ENCODE measurements at places on chromosomes 6 and 20.

DNA sequence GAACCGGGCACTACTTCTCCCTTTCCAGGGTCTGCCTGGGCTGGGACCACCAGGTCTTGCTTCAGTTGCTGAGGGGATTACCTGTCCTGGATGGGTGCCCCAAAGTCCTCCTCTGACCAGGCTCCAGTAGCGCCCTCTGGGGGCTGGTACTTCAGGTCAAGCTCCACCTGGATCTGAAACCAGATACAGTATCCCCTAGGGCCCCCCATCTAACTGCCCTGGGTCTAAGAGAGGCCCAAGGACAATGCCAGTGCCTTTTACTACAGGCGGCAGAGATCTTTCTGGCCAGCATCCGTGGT lies 11.2 kb upstream of the SPAG4 start:
- DNase-seq: no peak

DNA sequence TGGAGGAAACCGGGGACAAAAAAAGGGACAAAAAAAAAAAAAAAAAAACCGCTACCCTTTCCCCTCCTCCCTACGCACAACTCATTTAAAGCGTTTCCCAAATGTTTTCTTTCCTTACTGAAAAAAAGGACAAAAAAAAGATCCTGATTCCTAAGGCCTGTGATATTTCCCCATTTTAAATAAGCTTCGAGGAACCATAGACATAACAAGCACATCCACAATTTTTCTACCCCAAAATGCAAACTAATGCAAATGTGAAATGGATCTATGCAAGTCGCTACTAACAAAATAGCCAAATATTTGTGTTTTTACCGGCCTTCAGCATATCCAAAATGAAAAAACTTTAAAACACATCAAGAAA lies 1.4 kb upstream of the ZNF217 start:
- DNase-seq: no peak

GRCh38 chr20:7714549-7714948 lies 225.7 kb downstream of the HAO1 start:
- DNase-seq: no peak

DNA sequence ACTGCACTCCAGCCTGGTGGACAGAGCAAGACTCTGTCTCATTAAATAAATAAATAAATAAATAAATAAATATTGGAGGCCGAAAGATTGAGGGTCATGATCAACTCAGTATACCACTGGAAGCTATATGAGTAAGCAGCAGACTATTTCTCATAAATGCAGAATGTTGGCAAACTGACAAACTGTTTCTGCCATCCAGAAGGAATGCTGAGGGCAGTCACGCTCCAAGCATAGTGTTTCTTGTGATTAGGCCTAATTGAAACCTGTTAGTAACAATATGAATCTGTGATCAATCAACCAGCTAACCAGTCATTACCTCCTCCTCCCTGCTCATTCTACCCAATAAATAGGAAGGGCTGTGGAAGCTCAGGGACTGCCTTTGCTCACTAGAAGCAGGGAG lies 15.2 kb upstream of the KCNK15 start:
- no peak for DNase-seq

GRCh38 chr20:30491016-30491415 lies 766.4 kb upstream of the DEFB115 start:
- no peak for DNase-seq

DNA sequence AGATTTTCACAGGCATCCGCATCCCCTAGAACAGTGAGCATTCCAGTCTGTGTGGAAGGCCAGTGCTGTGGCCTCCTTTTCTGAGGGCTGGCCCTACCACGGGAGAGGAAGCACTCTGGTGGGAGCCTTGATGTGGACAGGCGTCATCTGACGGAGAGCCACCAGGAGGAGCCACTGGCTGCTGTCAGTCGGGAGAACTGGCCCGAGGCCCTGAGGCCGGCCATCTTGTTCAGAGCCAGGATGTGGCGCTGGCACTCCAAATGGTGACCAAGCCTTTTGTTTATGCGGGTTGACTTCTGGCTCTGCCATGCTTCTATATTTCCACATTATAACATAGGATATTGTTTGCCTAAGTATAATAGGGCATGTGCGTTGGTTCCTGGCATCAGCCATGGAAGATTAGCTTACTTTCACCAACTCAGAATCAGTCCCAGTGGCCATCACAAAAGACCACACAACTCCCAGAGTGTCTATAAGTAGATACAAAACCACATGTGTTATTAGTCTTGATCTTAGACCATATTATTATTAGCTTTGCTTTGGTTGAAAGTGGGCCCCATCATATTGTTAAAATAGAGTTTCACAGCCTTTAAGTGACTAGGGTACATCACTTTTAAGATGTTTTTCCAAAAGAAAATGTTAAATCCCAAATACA lies 273.9 kb upstream of the TAB2 start:
- no peak for DNase-seq

DNA sequence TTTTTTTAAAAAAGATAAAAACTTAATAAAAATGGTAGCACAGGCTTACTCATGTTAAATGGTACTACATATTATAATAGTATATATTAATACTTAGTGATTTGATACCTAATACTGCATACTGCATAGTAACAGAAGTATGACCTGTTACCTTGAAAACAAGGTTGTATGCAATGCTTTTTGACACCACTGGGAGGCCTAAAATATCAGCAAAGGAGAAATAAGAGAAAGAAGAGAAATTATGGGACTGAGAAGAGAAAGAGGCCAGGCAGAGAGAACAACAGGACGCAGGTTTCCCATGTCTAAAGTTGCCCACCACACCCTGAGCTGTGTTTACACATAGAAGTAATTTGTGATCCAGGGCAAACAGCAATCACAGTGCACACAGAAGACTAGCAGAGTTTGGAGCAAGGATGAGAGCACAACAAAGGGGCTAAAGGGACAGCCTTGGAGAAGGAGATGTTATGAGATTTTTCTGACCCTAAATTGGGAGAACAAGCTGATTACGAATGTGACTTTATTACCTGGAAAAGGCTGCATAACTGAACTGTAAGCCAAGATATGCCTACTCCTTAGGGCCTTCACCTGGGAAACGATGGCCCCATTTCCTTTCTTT lies 73.2 kb downstream of the ROS1 start:
- DNase-seq: no peak

- no peak for DNase-seq
Observed at GRCh38 chr6:85580878-85581267, 12.8 kb downstream of the SNX14 start.

GRCh38 chr6:139290787-139291311 lies 949 bp downstream of the TXLNB start:
- peak; percentile 33 for DNase-seq

- DNase-seq: no peak
Observed at GRCh38 chr6:150592377-150592995, 7.2 kb upstream of the PLEKHG1 start.

- peak; percentile 49 for DNase-seq
Observed at GRCh38 chr6:45922728-45923351, 92.8 kb downstream of the CLIC5 start.

- DNase-seq: no peak
Observed at GRCh38 chr6:159586684-159587083, 106.4 kb downstream of the SOD2 start.

GRCh38 chr6:1387538-1387875 lies 1.9 kb upstream of the FOXF2 start:
- DNase-seq: no peak

DNA sequence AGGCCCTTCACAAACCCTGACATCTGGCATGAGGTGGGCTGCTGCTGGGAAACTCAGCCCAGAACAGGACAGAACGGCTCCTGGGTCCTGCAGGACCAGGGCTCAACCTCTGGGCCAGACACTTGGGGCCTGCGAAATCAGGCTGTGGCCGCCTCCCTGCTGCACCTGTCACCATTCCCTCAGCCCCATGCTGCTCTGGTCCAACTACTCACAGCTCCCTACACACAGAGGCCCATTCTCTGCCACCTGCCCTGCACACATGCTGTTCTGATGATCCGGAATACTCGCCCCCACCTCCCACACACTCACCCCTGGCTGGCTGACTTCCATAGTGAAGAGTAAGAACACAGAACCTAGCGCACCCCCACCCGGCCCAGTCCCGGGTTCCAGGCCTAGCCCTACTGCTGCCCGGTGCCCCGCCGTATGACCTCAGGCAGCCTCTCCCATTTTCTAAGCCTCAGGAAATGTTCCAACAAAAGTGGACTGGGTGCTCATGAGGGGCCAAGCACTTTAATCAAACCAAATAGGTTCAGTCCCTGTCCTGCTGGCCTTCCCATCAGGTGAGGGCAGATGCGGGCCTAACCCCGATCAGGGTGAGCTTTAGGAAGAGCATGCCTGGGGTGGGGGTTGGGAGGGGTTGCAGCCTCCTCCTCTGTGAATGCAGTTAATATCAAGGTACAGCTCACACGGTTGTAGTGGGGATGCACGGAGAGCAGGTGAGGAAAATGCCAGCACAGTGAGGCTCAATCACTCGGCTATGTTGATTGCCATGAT lies 3.9 kb downstream of the PEDS1 start:
- no peak for DNase-seq

GRCh38 chr6:131379948-131380347 lies 193.1 kb upstream of the ARG1 start:
- DNase-seq: no peak

DNA sequence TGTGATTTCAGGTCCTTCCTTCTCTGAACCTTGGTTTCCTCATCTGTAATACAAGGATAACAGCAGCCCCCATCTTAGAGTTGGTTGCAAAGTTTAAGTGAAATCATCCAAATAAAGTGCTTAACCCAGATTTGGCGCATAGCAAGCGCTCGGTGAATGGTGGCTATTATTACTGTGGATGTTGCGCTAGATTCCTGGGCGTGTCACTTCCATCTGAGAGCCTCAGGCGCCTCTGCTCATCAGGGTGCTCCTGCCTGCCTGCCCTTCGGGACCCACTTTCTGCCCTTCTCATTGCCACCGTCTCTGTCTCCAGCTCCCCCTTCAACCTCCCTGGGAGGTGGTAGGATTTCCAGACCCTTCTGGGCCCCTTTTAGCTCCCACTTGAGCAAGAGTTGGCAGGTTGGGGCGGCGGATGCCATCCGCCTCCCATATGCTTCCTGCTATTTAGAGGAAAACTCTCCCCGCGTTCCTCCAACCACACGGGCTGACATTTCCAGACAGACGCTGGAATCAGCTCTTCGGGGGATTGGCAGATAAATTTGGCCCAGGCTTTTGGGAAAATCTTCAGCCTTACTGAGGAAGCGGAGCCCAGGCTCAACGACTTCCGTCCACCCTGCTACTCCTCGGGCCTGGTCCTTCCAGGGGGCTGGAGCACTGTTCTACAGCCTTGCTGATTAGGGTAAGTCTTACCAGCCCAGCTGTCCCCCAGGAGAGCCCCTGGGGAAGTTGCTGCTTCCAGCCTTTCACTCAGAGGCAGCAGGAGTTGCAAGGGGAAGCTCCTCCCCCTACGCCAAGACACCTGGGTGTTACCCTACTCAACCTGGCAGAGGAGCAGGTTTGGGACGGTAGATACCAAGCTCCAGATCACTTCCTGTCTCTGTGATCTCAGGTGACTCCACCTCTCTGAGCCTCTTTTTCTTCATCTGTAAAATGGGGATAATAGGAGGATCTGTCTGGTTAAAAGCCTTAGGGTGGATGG lies 71.5 kb downstream of the DLGAP4 start:
- no peak for DNase-seq

DNA sequence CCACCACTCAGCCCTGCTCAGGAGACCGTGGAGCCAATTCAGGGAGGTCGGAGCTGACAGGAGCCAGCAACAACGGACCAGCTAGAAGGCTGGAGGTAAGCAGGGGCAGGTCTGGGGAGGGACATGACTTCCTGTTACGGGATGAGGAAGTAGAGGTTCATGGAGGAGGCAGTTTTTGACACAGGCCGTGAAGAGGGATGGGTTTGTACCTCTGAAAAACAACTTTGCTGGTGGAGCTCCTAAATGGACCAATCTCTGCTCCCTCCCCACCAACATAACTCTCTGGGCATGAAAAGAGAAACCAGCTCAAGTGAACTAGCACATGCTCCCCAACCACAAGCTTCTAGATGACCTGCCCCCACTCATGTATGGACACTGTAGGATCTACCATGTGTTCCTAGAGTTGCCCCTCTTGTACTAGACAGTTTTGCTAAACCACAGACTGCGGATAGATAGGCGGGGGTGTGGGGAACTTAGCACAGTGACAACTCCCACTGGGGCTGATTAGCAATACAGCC lies 31.4 kb downstream of the RALGAPA2 start:
- DNase-seq: no peak

DNA sequence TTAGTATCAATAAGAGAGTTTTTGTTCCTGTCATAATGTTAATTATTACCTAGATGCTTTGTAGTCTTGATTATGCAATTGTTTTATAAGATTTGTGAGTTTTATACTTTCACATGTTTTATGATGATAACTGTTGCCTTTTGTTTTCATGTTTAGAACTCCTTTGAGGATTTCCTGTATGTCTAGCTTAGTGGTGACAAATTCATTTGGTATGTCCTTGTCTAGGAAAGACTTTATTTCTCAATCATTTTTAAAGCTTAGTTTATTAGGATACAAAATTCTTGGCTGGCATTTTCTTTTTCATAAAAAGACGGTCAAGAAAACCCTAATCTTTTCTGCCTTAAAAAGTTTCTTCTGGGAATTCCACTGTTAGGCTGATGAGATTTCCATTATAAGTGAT lies 849.9 kb upstream of the EYS start:
- DNase-seq: no peak

DNA sequence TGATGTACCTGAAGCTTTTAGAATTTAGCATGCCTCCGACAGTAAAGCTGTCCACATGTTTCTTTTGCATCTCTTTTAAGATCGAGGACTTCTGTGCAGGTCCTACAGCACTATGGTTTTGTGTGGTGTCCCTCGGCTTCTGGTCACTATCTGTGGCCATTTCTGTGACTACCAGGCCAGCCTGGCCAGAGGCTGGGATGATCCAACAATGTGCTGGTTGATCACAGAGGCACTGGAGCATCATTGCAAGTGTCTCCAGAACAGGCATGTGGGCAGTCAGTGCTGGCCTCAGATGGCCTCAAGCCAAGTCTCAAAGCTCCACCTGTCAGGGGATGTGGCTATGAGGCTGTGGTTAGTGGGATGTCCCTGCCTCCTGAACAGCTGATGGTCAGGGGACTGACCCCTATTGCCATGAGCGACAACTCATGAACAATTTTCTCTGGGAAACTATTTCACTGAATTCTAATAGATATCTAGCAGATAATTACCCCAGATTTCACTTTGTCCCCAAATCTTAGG lies 136.6 kb downstream of the SYNDIG1 start:
- no peak for DNase-seq

- no peak for DNase-seq
Observed at GRCh38 chr6:152173957-152174356, 366.5 kb downstream of the ESR1 start.

DNA sequence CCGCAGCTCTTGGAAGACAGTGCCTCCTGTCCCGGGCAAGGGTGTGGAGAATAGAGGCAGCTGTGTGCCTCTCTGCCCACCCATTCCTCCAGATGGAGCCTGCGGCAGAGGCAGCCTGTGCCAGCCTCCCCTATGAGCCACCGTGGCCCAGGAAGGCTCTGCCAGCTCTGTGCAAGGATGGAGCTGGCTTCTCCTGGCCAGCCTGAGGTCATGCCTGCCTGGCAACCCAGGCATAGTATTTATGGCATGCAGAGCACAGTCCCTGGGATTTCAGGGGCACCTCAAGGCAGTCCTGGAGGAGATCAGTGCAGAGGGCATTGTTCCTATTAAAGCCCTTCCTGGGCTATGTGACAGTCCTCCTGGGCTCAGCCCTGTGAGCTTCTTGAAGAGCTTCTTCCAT lies 1.5 kb downstream of the EPB41L1 start:
- no peak for DNase-seq
